Activated CD4-positive, CD25-positive, alpha-beta regulatory T cell (primary cell): ENCODE measurements at places on chromosomes 2 and 18.
A peak's percentile ranks its signal among the peaks of the same experiment; 100 is the strongest.

DNA sequence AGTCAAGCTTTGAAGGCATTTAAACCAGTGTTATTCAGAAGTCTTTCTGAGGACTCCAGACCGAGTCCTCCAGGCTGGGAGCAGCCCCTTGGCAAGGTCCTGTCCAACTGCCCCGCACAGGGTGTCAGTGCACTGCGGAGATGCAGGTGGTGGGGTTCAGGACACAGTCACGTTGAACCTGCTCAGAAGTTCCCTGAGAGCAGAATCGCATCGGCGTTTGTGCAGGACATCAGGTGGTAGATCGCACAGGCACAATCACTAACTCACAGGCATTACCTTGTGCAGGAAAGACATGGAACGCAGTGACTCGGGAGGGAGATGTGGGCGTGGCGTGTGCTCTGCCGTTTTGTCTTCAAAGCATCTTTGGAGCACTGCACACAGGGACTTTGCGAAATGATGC lies 10.4 kb downstream of the COPS9 start:
- DNase-seq = no peak

GRCh38 chr18:79789901-79790890 lies 7.5 kb upstream of the KCNG2 start:
- no peak for DNase-seq

DNA sequence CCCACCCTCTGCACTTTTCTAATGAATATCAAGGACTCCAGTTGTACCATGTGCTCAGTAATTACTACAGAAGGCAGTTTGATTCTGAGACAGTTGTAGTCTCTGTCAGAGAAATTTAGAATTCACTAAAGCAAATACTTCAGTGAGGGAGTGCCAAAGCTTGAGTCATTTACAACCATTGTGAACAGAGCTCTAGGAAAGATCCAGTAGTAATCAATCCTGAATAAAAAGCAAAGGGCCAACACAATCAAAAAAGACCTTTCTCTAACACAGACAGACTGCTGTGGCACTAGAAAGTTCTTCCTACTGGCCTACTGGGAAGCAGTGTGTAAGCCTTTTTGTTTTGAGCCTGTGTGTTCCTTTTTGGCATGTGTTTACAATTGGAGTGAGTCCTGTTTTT lies 135.6 kb upstream of the UNC80 start:
- DNase-seq = no peak

GRCh38 chr2:64213532-64214275 lies 69.5 kb upstream of the PELI1 start:
- no peak for DNase-seq

GRCh38 chr2:156653675-156654074 lies 217.5 kb downstream of the GPD2 start:
- no peak for DNase-seq

- DNase-seq = peak; percentile 3
Measured at GRCh38 chr18:72652990-72653593, 109.0 kb upstream of the CBLN2 start.

- DNase-seq = no peak
Measured at GRCh38 chr2:177538323-177538722, 145.8 kb downstream of the AGPS start.

DNA sequence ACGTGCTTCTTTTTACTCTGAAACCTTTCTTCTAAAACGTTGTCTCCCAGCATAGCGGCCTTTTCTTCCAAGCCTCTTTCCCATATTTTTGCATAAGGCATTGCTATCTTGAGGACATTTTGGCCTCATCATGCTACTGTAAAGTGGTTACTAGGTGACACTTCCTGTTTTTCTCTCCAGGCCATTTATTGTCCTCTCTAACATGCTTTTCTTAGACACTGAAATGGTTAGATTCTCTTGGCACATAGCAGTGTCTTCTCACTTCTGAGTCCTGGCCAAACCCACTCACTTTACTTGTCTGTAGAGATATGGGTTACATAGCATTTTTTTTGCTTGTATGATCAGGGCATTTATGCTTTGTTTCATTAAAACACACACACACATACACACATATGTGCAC lies 50.1 kb upstream of the KCNH7 start:
- no peak for DNase-seq

GRCh38 chr2:46643951-46644350 lies 164.6 kb downstream of the TMEM247 start:
- no peak for DNase-seq

- no peak for DNase-seq
Measured at GRCh38 chr2:113012436-113013335, 7.4 kb downstream of the IL36A start.

GRCh38 chr2:40030456-40030975 lies 251.5 kb upstream of the THUMPD2 start:
- no peak for DNase-seq

DNA sequence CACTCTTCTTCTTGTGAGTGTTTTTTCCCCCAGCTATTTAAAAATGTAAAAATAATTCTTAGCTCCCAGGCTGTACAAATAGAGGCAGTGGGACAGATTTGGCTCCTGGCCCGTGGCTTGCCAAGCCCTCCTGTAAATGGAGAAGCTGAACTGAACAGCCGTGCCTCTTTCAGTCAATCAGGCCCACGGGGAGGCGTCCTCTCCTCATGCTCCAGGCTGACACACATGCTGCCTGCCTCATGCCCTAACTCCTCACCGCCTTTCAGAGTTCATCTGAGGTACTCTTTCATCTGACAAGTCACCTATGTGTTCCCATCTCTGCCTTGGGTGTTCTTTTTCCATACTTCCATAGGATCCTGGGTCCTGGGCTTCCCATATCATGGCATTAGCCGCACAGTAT lies 58.9 kb downstream of the BMP10 start:
- DNase-seq = no peak

- DNase-seq = no peak
Measured at GRCh38 chr2:105032476-105032875, 5.4 kb upstream of the MRPS9 start.

DNA sequence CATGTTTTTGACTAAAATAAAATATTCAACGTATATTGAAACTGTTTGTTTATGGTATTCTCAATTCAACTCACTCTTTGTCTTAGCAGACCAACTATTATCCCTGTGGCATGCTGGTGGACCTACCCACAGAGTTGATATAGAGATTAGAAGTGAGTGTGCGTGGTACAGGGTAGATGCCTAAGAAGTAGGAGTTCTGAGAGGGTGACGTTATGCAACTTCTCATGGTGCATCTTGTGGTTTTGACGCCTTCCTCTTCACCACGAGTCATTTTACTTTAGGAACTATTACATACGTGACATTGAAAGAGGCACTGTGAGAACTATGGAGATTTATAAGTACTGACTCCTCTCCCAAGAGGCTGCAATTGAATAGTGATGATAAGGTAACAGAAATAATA lies 26.6 kb upstream of the NAPG start:
- DNase-seq = no peak

GRCh38 chr2:33395655-33396249 lies 80.7 kb upstream of the RASGRP3 start:
- DNase-seq = no peak

DNA sequence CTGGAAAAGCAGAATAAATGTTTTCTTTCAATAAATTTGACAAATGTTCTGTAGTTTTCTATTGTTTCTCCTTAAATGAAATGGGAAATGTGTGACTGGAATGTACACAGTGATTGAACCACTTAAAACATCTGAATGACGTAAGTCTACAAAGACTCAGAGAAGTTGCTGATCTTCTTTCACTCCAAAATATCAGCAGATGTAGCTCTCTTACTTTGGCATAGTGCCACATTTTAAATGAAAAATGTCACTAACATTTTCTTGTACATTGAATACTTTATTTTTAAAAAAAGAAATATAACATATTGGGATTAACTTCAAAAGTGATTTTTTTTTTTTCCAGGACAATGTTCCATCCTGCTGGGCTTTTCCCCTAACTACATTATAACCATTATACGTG lies 565.6 kb downstream of the TMEM182 start:
- DNase-seq = no peak

GRCh38 chr2:200471928-200472645 lies 37.8 kb downstream of the KCTD18 start:
- DNase-seq = no peak

DNA sequence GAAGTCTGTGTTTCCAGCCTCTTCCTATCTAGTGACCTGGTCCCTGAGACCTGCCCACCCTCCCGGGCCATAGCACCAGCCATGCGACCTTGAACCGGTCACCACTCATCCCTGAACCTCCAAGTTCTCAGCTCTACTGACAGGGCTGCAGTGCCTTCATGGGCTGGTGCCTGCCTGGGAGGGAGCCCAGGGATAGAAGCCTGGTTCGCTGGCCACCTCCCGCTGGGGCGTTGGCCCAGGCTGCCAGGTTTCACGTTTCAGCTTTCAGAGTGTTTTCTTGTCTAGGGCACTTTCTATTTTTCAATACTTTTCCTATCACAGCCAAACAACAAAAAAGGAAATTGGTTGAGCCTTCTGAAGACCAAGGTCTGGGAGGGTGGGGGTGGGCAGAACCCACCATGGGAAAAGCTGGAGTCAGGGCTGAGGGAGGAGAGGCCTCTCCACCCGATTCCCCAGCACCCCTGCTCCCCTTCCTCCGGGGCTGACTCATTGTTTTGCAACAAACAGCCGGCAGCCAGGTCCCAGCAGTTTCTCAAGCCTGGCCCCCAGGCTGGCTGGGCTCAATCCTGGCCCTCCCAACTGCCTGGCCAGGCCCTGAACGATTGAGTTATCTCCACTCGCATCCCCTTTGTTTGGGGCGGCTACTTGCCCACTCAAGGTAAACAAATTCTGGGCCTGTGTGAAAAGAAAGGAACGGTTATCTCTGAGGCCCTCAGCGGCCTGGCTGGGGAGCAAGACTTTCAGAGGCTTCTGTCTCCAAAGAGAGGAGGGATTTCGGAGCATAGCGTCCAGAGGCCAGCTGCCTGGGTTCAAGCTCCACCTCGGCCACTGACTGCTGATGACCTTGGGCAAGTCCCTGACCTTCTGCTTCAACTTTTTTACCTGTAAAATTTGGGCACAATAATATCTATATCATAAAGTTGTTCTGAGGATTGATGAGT lies 47.5 kb downstream of the ZFP36L2 start:
- no peak for DNase-seq

DNA sequence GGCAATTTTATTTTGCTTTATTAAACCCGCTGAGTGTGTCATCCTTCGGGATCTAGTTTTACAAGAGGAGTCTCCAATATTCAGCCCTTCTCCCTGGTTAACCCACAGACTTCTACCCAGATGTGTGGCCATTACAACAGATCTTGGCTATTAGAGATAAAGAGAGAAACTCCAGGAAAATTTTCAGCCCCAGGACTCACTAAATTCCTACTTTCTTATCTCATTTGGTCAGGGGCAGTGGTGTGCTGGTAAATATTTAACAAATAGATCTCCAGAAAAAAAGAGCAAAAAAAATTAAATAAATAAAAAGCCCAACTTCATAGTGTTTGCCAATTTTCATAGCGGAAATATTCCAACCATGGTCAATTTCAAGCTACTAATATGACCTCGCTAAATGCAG lies 168.4 kb downstream of the RND3 start:
- DNase-seq = no peak

- no peak for DNase-seq
Measured at GRCh38 chr2:210630873-210631560, 74.6 kb downstream of the CPS1 start.

DNA sequence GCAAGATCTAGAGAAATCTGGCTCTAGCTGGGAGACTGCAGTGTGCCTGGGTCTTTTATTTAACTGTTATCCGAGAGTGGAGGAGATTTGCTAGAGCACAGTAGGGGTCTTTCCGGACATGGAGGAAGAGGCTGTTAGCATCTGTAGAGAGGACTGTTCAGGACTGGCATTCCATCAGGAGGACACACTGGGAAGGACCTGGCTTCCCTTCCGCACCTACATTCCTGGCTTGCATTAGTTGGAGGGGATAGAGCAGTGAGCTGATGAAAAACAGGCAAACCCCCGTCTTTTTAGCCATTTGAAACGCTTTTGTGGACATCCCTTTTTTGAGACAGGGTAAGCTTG lies 874 bp upstream of the PIEZO2 start:
- no peak for DNase-seq

DNA sequence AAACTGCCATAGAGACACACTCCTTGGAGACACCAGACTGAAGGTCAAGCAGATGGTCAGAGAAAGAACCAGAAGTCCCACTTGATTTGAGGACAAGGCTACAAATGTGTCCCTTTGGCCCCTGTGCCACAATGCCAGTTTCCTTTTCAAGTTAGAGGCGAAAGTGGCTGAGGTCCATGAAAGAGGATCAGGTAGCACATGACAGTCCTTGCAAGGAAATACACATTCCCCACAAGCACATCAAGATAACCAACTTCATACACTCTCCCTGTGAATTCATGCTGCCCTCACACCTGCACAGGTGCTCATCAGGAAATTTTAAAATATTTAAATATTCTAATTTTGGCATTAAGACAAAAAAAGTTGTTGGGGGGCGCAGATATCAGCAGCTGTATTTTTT lies 218.6 kb downstream of the TCF4 start:
- no peak for DNase-seq

DNA sequence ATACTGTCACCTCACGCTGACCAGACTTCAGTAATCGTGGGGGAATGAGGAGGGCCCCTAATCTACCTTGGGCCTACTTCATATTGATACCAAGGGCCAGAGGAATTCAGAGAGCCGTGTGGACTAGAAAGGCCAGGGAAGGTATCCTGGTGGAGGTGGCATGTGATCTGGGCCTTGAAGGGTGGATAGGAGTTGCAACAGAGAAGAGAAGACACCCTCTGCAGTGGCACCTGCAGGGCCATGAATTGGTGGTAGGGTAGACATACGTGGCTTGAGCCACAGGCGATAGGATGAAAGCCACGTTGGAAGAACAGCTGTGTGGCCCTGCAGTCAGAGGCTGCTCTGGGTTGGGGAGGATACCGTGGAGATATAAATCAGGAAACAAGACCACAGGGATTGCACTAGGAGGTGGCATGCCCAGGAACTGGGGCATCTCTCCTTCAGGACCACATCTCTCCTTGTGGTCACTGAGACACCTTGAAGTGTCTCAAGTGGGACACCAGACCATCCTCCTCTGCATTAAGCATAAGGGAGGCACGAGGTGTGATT lies 141.4 kb downstream of the CYP26B1 start:
- DNase-seq = no peak

- DNase-seq = no peak
Measured at GRCh38 chr2:141497272-141497671, 633.5 kb downstream of the LRP1B start.

- DNase-seq = no peak
Measured at GRCh38 chr18:3177902-3178687, 41.7 kb downstream of the MYOM1 start.
